GM19239 (cell line): ENCODE measurements at places on chromosomes 12 and 14.
A peak's percentile ranks its signal among the peaks of the same experiment; 100 is the strongest.

DNA sequence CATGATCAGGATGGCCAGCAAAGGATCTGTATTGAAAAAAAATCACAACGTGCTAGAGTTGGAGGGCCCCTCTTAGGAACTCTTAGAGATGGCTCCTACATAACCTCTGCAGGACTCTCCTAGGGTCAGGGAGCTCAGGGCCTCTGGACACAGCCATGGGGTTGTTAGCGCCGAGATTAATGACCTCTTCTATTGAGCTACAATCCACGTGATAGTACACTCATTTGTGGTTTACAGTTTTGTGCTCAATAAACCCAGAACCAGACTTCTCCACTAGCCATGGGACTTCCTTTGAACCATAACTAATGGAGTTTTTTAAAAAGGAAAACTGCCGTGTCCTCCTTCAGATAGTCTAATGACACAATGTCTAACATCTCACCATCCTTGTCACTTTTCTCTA, 29.6 kb upstream of the HDAC7 start:
- no peak for DNase-seq

DNA sequence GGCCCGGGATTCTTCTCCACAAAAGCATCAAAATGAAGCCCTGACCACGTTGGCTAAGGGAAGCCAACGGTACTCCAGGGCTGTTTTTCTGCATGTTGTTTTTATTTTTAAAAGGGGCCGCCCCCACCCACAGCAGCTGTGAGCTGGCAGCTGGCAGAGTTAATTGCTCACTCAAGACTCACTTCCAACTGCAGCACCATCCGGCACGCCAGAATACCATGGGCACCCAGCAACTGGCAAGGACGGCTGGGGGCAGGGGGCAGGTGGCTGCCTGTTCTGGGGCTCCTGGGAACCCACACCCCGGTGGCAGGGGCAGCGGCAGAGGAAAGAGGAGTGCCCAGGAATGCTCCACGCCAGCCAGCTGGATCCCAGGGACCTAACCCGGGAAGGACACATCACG, 44.3 kb downstream of the NCOR2 start:
- DNase-seq = no peak

GRCh38 chr14:98229656-98230366, 1042.2 kb downstream of the BCL11B start:
- DNase-seq = no peak

- DNase-seq = no peak
These were observed 63.1 kb downstream of the ARMH4 start for GRCh38 chr14:58088961-58089360.

DNA sequence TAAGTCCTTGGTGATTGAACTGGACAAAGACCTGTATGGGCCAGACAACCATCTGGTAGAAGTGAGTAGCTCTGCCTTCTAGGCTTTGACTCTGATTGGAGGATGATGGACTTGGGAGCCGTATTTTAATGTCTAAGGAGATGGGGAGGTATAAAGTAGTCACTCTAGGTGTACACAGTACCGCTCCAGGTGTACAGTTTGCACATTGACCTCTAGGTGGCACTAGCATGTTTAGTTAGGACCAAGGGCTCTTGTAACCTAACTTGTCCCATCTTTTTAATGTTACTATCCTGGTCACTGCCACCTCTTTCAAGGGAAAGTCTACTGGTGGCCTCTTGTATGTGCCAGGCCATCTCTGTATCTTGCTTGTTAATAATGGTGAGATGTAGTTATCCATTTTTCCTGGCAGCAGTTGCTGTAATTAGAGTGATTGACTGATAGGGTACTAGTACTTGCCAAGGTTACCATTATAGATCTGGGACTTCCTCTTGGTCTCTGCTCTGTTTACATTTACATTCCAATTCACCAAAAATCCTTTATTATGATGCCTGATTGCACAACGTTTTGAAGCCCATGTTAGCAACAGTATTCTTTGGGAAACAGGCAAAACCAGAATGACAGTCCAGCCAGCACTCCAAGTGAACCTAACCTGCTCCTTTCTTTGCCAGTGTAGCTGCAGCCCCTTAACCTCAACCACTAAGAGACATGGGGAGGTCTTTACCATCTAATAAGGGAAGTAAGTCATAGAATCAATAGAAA, 3.6 kb downstream of the SMARCD1 start:
- peak; percentile 57 for DNase-seq

- DNase-seq = no peak
These were observed 31.0 kb downstream of the RTL1 start for GRCh38 chr14:100872259-100873095.

DNA sequence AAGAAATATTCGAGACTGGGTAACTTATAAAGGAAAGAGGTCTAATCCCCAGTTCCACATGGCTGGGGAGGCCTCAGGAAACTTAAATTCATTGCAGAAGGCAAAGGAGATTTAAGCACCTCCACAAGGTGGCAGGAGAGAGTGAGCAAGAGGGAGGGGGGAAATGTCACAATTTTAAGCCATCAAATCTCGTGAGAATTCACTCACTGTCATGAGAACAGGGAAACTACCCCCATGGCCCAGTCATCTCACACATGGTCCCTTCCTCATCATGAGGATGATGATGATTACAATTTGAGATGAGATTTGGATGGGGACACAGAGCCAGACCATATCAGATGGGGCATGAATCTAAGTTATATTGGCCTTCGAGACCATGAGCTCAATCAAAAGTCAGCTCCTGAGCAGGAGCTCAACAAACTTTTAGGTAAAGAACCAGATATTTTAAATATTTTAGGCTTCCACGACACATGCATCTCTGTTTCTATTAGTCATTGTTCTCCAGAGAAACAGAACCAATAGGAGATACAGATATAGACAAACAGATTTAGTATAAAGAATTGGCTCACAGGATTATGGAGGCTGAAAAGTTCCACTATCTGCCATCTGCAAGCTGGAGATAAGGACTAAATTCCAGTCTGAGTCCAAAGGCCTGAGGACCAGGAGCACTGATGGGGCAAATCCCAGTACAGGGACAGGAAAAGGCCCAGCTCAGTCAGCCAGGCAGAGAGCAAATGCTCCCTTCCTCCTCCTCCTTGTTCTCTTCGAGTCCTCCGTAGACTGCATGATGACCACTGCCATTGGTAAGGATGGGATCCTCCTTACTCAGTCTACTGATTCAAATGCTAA, 24.9 kb downstream of the DGLUCY start:
- no peak for DNase-seq

DNA sequence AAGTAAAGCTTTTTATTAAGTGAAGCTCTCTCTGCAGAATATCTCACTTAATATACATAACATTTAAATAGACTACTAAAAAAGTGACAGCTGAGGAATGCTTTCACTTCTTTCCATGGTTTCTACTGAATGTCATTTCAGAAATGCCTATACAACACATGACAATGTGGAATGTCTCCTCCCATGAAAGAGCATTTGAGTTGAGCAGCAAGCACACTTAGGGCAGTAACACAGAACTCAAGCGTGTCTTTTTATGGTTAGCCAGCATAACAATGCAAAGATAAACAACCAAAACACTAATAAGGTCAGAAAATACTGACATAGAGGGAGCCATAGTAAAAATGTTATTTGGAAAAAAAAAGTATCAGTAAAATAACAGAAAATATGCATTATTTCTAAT, 9.4 kb downstream of the PPP1R12A start:
- DNase-seq = no peak

GRCh38 chr12:25236190-25236589, 14.5 kb downstream of the KRAS start:
- no peak for DNase-seq
